T-cell (primary cell): ENCODE measurements at places on chromosomes 5 and 9.

GRCh38 chr5:179588166-179588565 lies 35.3 kb downstream of the HNRNPH1 start:
- DNase-seq = no peak

DNA sequence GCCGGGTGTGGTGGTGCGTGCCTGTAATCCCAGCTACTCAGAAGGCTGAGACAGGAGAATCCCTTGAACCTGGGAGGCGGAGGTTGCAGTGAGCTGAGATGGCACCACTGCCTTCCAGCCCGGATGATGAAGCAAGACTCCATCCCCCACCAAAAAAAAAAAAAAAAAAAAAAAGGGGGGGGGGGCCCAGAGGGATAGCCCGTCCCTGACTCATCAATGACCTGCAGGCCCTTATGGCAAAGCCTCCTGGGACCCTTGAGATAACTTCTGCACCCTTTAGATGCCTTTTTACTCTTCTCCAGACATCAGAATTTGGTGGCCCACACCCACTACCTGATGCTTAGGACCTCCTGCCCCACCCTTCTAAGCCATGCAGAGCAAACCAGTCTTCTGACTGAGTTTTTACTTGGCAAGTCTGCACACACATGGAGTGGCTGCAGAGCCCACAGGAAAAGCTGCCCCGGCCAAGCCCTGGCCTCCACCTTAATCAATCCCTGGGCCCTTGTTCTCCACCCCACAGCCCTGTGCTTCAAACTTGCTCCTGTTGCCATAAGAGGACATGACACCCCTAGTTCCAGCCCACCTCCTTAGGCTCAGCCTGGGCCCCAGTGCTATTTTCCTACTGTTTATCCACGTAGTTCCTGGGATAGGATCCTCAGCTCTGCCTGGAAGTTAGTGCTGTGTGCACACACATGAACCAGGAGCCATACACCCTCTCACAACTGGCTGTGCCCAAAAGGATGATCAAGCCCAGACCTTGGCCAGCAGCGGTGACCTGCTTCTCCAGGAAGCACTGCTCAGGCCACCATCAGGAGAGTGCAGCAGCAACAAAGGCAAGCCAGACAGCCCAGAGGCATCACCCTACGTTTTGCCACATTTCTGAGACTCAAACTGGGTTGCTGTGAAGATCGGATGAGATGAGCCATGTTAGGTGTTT lies 5.1 kb downstream of the MGAT1 start:
- no peak for DNase-seq

DNA sequence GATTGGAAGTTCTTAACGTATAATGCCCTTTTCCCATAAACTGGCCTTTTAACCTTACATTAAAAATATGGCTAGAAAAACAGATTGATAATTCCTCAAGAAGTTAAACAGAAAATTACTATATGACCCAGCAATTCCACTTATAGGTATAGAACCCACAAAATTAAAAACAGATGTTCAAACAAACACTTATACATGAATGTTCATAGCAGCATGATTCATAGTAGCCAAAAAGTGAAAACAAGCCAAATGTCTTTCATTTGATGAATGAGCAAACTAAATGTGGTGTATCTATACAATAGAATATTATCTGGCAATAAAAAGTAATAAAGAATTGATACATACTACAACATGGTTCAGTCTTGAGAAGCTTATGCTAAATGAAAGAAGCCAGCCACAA lies 35.5 kb downstream of the POU5F2 start:
- no peak for DNase-seq

GRCh38 chr5:66945389-66946349 lies 250.9 kb downstream of the CD180 start:
- no peak for DNase-seq

DNA sequence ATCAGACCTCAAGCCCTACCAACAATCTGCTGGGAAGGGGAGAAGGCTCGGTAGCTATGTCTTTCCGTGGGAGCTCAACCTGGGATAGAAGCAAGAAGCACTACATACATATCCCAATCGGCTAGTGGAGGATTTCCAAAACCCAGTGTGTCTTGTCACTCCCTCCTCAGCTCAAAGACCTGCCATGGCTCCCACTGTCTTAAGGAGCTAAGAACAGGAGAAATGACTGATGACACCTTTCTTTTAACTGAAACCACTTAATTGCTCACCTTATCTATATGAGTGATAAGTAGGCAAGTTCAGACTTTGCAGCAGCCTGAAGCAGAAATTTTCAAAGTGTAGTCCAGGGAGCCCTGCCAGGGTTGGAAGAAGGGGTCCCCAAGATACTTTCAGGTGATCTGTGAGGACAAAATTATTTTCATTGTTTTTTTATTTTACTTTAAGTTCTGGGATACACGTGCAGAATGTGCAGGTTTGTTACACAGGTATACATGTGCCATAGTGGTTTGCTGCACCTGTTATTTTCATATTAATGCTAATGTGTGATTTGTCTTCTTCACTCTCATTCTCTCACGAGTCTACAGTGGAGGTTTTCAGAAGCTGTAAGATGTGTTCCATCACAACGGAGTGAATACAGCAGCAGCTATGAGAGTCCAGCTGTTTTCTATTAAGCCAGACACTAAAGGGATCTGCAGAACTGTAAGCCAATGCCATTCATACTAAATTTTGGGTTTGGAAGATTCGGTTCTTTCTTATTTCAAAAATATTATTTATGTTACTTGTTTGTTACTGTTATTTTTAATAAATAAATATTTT lies 41.4 kb downstream of the PAX5 start:
- DNase-seq = no peak
